ENCODE measurements at places on chromosomes 12 and 14.

DNA sequence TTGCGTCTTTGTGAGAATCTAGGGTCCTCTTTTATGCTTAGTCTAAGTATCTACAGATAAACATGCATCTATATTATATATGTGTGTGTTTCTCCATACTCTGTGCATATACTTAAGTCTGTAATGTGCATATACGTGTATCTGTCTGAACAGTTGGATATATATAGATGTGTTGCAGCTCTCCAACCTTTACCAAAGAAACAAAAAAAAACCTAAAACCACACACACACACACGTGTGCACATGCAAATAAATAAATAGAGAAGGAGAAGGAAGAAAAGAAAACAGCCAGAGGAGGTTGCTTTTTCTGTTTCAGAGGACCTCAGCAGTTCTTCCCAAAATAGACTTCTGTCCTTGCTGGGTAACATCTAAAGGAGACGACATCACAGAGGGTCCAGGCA lies 244.9 kb downstream of the CACNA1C start:
- no peak for DNase-seq

DNA sequence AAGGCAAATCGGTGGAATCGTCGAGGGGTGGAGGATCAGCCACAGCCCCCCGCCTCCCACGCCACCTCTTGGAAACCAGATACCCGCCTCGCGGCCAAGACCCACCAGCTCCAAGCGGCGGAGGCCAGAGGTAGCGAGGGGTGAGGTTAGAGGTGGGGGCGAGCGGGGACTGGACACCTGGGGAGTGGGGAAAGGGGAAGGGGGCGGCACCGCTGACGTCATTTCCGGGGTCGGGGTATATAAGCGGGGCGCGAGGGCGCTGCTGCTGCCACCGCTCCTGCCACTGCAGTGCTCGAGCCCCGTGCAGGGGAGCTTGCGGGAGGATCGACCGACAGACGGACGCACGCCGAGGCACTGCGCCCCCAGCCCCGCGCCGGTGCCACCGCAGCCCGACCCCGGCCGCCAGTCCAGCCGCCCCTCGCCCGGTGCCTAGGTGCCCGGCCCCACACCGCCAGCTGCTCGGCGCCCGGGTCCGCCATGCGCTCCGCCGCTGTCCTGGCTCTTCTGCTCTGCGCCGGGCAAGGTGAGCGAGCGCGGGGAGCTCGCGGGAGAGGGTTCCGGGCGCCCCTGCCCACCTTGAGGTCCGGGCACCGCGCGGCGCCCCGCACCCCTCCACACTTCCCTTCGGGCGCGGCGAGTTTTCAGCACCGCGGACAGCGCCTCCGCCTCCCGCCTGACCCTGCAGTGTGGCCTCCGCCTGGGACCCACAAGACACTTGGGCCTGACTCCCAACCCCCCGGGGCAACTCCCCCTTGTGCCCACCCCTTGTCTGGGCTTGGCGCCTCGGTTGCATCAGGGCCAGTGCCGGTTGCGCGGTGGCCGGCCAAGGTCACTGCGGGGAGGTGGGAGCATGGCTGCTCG lies at the start of gene CHGA:
Gene CHGA (plus strand): TSS at position 268 of the 861 bp plus-strand sequence. CDS start 210 bp downstream, at position 478.
- DNase-seq = peak; percentile 33

DNA sequence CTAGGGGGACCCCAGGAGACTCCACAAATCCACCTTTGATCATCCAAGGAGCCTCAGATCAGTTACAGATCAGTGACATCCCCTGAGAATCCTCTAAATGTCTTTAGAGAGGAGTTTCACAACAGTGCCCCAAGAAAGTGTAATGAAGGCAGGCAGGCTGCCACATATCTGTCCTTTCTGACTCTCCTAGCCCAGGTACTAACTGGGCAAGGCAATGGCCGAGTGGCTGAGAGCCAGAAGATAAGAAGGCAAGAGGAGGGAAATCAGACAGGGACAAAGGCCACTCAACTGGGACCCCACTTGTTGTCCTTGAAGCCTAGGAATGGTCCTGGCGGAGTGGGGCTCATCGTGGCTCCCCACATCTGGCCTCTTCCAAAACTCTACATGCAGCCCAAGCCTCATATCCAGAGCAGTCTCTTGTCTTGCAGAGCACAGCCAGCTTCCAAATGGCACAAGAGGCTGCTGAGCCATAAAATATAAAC lies 11.6 kb downstream of the ACTN1 start:
- no peak for DNase-seq

GRCh38 chr12:3933074-3933818 lies 60.0 kb upstream of the PARP11 start:
- DNase-seq = no peak

DNA sequence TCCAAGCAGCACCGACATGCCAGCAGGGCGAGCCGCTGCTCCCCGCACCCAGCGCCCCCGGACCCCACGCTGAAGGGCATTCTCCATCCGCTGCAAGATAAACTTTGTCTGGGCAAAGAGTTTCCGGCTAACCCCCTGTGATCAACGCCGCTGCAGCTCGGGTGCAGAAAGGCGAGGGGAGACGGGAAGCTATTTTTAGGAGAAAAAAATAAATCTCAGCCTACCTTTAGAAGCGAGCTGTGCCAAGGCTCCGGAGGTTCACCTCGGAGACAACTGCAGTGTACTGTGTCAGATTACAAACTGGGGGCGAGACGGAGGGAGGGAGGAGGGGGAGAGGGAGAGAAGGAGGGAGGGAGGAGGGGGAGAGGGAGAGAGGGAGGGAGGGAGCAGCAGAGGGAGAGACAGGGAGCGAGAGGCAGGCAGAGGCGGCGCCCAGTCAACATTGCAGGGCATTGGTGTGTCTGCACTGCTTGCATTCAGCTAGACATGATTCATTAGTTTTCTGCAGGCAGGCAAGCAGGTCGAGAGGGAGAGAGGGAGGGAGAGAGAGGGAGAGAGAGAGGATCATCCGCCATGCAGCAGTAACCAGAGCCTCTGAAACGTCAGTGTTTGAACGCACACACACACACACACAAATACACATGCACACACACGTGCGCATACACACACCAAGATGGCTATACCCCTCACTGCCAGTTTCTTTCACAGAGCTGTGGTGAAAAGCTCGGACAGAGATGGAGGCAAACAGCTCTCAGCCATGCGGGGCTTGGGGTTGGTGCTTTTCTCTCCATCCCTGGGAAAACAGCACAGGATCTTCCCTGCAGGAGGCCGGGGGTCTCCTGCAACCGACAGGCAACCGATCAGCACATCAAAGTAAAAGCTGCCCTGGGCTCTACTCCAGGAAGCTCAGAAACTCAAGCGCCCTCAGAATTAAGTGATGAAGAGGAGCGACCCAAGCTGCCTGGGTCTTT lies at the start of gene RIMBP2:
Gene RIMBP2 (minus strand): TSS at position 302 of the 971 bp plus-strand sequence. CDS start 237,286 bp downstream, outside the sequence.
- DNase-seq = no peak

DNA sequence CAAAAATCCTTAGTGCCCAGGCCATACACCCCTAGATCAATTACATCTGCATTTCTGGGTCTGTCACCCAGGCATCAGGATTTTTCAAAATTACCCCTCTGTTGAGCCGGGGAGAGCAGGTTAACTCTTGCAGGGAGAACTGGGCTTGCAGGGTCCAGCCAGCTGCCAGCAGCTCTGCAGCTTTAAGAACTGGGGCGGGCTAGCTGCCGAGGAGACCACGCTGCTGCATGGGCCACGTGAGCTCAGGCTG lies at the start of gene DGLUCY:
Gene DGLUCY (plus strand): TSS at position 245 of the 250 bp plus-strand sequence. CDS start 46,222 bp downstream, outside the sequence.
- DNase-seq = peak; percentile 60

DNA sequence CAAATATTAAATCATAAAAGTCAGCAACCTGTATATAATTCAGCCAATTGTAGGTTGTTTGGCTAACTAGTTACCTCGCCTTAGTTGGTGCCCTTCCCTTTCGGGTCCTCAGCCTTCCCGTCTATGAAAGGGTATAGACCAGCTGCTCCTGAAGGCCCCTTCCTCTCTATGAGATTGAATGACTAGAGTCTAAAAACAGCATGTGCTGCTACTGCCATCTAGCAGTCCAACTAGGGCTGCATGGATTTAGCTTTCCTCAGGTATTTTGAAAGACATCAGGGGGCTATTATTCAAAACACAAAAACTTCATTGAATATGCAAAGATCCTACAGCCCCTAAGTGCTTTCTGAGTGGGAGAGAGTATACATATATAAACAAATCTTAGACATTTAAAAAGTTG lies 37.0 kb upstream of the TMEM263 start:
- no peak for DNase-seq

DNA sequence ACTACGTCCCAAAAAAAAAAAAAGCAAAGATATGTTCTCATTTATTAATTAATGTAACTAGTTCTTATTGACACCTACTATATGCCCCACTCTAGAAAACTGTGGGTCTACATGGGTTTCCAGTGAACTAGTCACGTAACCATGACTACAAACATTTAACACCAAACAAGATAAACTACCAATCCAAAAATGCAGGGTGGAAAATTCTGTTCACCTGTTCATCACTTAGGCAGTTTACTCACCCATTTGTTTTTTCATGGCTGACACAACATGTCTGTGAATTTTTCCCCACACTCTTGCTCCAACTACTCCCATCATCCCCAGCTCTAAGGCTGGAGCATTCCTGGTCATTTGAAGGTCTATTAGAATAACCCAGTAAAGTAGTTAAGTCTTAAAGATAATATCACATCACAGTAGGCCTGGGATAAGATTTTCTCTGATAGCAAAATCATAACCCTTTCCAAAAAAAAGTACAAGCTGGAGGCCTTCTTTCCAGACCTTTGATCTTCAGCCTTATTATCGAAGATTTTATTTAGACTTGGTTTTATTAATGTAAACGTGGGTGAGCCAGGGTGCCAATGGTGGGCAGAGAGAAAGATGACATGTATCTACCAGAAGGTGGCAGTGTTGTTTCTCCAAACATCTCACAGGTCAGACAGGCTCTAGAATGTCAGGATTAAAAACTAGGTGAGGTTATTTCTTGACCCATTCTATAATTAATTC lies 61.6 kb upstream of the DAAM1 start:
- no peak for DNase-seq

DNA sequence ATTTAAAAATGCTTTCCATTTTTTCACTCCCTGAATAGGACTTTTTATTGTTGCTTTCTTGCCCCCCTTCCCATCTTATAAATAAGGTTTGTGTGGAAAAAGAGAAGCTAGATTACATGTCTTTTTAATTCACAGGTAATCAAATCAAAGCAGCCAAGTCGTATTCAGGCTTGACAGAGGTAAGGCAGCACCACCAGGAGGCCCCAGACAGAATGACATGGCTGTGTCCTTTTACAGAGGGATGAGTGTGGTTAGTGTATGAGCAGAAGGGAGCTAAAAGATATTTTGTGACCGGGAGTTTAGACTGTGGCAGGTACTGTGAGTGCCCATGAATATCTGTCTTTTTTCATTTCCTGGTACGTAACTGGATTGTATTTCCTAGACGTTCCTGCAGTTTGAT lies 596.1 kb downstream of the ETNK1 start:
- no peak for DNase-seq

DNA sequence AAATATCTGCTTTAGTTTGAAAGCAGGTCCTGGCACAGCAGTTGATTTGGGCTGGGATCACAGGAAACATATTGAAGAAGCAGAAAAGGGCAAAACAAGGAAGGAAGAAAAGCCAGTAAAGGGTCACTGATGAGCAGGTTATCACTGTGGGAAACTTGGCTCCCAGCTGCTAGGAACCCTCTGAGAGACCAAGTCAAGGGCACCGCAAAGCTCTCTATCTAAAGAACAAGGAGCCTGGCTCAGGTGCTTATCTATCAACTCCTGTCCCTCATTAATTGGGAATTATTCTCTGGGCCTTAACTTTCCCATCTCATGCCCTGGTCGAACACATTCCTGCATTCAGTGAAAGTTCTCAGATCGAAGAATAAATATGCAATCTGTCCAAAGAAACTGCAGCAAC lies 450.9 kb upstream of the RPL10L start:
- DNase-seq = no peak

- no peak for DNase-seq
Measured at GRCh38 chr12:4074129-4074528, 199.4 kb upstream of the CCND2 start.

DNA sequence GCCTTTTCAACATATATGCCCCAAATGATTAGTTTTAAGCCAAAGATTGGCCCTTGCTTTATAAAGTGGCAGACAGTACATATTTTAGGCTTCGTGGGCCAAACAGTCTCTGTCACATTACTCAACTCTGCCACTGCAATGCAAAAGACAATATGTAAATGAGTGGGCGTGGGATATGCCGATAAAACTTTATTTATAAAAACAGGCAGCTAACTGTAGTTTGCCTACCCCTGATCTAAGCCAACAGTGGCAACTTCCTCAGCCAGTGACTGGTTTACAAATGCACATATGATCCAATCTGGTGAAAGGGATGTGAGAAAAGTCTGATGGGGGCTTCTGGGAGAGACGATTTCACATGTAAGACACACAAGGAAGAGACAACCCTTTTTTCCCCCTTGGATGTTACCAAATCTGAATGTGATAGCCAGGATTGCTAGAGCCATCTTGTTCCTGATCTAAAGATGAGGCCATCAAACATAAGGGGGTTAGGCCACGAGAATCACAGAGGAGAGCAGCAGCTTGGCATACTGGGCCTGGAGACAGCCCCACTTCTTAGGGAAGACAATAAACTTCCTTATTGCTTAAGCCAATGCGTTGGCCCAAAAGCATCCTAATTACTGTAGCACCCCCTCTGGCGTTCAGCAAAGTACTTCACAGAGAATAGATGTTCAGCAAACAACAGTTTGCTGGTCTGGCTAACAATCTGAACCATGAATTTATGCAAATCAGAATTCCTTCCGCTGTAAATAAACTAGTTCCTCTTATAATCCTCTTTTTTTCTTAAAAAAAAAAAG lies 75.2 kb upstream of the TMCC3 start:
- no peak for DNase-seq

DNA sequence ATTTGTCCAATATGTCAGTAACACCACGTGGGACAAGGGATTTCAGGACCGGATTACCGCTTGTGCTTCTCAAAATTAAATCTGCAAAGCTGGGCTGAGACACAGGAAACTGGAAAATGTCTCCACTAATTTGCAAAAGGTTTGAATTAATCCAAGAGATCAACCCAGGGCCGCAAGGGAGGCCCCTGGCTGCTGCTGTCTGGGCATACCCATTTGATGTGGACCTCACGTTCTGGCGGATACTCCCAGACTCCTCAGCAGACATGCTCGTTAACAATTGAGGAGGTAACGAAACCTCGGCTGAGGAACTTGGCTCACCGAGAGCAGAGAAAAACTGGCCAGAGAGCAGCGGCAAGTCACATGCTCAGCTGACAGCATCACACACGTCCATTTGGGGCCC lies 180.6 kb downstream of the SLC15A4 start:
- DNase-seq = no peak

DNA sequence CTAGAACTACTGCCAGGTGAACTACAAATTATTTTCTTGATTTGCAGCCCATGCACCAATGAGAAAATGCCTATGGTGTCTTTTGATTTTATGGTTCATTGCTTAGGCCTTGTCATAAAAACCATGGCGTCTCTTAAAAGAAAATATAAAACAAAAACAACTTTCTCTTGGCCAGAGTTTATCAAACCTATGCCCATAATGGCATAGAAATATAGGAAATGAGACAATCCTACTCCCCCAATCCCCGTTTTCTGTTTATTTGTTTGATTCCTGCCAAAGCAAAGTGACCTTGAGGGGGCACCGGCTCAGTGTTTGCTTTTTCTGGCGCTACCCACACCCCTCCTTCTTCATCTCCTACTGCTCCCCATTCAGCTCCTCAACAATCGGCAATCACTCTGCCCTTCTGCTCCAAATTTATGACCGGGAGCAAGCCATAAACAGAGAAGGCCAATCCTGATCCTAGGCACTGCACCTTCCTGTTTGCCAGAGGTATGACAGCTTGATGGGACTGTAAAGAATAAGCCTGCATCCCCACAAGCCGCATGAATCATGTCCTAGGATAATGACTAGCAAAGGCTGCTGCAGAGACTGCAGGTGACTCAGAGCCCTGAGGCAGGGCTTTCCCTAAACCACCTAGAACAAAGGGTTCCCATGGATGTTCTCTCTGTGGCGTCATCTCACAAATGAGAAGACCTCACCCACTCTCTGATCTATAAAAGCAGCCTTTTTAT lies 874.9 kb downstream of the NRXN3 start:
- DNase-seq = no peak

GRCh38 chr14:67583711-67584644 lies 16.1 kb downstream of the PIGH start:
- DNase-seq = no peak
